Memory B cell (primary cell): ENCODE measurements at places on chromosomes 6 and 20.

DNA sequence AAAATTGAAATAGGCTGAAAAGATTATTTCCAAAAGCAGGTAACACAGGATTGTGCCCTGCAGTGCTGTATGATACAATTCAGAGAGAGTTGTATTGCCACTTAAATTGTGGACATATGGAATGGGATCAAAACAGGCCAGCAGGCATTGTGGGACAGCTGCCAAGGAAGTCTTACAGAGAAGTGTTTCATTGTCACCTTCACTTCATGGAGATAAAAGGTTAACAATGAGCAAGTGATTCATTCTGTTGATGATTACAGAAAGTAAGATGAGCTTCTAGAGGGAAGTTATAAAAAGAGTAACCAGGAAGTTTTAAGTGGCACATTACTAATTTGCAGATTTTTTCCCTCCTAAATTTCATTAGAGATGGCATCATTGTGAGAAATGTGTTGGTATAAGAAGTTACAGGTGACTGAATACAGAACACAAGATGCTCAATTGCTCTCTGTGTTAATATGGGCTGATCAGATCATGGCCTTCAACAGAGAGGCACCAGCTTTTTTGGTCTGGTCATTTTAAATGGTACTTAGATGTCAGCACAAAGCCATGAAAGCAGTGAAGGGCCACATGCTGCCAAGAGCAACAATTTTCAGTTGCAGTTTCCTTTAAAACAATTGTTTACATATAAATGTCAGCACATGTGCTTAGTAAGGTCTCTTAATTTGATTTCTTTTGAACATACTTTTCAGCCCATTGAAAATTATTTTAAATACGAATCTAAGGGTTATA is 402.5 kb upstream of the FKBP1C start:
- no peak for DNase-seq

DNA sequence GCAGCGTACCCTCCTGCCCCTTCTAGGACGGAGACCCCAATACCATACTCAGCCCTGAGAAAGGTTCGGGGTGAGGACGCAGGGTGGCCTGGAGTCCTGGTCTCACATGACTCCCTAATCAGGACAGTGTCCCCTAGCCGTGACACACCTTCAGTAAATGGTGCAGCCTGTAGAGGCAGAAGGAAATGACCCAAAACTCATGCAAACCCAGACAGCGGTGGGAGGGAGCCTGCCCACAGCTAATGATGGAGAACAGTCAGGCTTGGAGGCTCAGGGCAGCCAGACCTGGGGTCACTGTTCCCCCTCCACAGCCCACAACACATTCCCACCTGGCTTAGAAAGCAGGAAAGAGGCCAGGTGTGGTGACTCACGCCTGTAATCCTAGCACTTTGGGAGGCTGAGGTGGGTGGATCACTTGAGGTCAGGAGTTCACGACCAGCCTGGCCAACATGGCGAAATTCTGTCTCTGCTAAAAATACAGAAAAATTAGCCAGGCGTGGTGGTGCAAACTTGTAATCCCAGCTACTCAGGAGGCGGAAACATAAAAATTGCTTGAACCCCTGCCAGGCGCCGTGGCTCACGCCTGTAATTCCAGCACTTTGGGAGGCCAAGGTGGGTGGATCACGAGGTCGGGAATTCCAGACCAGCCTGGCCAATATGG is 8.8 kb upstream of the HMGA1 start:
- no peak for DNase-seq

- no peak for DNase-seq
Observed at GRCh38 chr6:100512203-100512862, 47.6 kb upstream of the SIM1 start.

GRCh38 chr6:7566617-7567173 is 23.3 kb upstream of the SNRNP48 start:
- no peak for DNase-seq

GRCh38 chr6:44489910-44490604 is 102.6 kb downstream of the CDC5L start:
- DNase-seq: no peak

GRCh38 chr20:47031004-47031403 is 136.4 kb downstream of the EYA2 start:
- no peak for DNase-seq

DNA sequence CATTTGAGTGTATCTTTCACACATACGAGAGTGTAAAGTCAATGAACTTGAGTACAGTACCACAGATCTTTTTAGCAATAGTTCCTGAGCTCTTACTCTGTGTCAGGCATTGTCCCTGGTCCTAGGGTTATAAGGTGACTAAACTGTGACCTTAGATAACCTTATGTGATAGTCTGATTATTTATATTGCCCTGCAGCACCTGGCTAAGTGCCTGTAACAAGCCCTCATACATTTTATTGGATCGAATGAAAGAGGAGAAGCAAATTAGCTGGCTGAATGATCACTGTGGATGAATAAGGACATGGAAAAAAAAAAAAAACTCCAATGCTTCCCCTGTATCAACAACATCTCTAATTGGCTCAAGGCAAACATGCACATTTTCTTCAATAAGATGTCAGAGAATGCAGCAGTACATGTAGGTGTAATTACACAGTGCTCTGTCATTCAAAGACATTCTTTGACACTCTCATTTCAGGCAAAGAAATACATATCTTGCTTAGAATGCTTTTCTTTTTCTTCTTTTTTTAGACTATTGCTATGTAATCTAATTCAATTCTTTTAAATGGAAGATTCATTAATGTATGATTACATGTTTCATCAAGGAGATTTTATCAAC is 153.4 kb downstream of the PHACTR1 start:
- no peak for DNase-seq

DNA sequence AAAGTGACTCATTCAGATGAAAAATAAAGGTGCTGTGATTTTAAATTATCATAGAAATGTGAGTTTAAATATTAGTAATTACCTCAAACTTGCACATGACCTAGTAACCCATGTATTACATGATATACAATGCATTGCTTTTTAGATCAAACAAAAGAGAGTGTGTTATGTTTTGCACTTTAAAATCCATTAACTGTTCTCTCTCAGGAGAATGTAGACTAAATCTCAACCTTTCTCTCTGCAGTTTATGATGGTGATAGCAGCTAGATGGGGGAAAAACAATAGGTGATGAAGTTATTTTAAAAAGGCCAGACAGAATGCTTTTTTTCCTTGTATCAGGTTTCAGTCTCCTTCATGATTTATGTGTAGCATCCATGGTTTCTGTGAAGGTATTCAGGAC is 404.4 kb upstream of the RNF217 start:
- no peak for DNase-seq
